Left ventricle myocardium inferior (tissue), 1 donor: ENCODE measurements at places on chromosomes 7 and 10. TPM values are rescaled to one million over a fixed set of nuclear protein-coding genes. Genes with fewer than 3 reads are reported as not detected.

Gene LEP
- total RNA-seq = 0.14 TPM

Gene CRHR2
- total RNA-seq = 0.19 TPM

Gene IKZF1
- 2.1 TPM for total RNA-seq

Gene SLC29A4
- 3.7 TPM for total RNA-seq

Gene VWDE
- total RNA-seq = not detected

DNA sequence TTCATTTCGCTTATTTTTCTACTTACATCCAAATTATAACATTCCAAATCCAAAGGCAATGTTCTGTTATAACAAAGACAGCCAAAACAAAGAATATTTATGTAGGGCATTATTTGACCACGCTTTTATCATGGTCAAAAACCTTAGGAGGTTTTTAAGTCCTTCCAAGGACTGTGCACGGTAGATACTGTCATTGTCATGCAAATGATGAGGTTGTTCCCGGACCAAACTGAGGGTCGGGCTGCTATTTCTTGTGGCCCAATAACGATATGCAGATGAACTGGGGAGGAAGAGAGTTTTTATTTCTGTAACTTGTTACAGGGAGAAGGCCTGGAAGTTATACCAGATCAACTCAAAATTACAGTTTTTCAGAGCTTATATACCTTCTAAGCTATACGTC, 56.6 kb upstream of the STEAP4 start:
- H3K27ac ChIP-seq = no peak overlapping the region
- H3K4me3 ChIP-seq = no peak overlapping the region
- H3K4me1 ChIP-seq = no peaks in the 10 kb centered on the region
- H3K36me3 ChIP-seq = no peaks in the 10 kb centered on the region

DNA sequence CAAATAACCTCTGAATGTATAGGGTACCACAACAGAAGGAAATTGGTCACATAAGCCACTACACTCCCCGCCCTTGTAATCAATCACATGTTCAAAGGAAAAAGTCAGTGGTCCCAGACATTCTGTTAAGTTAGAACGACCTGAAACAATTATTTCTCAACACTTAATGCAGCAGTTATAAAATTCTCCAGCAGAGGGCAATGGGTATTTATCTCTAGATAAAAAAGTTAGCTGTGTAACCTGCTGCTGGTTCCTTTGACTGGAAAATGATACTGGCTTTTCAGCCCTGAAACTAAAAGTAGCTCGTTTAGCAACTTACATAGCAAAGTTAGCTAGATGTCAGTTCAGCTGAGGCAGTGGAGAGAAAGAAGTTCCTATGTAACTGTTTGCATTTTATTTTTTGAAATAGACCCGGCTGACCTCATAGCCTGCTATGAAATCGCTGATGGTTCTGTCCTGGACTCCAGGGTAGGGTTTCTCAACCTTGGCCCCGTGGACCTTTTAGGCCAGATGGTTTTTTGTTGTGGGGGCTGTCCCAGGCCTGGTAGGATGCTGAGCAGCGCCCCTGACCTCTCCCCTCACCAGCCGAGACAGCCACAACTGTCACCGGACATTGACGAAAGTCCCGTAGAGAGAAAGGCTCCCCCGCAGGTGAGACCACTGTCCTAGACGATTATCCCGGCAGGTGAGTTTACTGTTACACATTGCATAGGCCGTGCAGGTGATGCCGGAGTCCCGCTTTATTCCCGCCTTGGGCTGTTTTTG, 40.2 kb upstream of the PROSER2 start:
- H3K4me1 ChIP-seq = no peaks in the 10 kb centered on the region
- no peak overlapping the region for H3K27ac ChIP-seq
- H3K4me3 ChIP-seq = no peak overlapping the region
- DNase-seq = no peak
- H3K27me3 ChIP-seq = peaks cover 24% of the 10 kb centered on the region

DNA sequence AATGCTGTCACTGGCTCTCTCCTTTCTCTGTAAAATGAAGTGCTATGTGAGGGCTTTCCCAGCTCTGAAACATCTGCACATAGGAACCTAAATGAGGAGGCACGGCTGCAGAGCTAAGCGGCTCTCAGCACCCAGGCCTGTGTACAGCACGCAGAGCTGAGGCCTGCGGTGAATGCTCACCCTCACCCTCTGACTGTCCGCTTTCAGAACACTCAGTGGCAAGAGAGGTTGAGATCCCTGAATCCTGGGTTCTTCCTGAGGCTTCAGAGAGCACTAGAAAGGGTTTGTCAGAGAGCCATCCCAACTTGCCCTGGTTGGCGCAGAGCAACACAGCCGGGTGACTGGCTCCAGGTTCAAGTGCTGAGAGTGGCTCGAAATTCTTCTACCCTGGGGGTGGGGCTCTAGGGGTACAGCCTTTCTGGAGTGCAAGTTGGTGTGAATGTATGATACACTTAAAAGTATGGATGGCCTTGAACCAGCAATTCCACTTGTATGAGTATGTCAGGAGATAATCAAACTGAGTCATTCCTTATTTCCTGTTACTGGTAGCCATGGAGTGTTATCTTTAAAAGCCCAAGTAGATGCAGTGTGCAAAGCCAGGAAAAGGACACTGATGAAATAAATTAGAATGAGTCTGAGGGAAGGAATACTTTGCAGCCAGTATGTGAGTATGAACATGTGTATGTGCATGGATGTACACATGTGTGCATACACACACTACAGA, 1.7 kb upstream of the CCDC201 start:
- no peak overlapping the region for H3K4me3 ChIP-seq
- no peak for DNase-seq
- H3K36me3 ChIP-seq = no peaks in the 10 kb centered on the region
- H3K27me3 ChIP-seq = no peaks in the 10 kb centered on the region

GRCh38 chr10:132460071-132460470, 63.1 kb downstream of the PWWP2B start:
- H3K36me3 ChIP-seq = no peaks in the 10 kb centered on the region
- H3K27me3 ChIP-seq = peaks cover 22% of the 10 kb centered on the region
- no peak overlapping the region for H3K4me3 ChIP-seq

DNA sequence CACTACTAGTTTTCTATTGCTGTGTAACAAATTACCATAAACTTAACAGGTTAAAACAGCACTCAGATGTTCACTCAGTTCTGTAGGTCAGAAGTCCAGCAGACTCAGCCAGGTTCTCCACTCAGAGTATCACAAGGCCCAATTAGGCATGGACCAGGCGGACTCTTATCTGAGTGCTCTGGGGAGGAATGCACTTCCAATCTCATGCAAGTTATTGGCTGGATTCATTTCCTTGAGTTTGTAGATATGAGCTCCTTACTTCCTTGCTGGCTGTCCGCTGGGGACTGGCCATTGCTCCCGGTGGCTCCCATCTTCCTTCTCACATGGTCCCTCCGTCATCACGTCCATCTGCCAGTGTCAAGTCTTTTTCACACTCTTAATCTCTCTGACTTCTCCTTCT, 137.0 kb upstream of the PRR15 start:
- H3K36me3 ChIP-seq = no peaks in the 10 kb centered on the region
- H3K4me3 ChIP-seq = no peak overlapping the region
- DNase-seq = no peak
- H3K27me3 ChIP-seq = no peaks in the 10 kb centered on the region
- no peak overlapping the region for H3K27ac ChIP-seq
